Tongue (tissue), 3 donors: ENCODE measurements at places on chromosomes 16 and 17. TPM values are rescaled to one million over a fixed set of nuclear protein-coding genes. Genes with fewer than 3 reads are reported as not detected.

Gene KREMEN2
- total RNA-seq: 5.6 TPM

Gene MT1A
- total RNA-seq: not detected

Gene CAMKK1
- 6.1 TPM for total RNA-seq

Gene EXOC7
- 81.2 TPM for total RNA-seq

Gene TAT
- total RNA-seq: not detected

Gene CES1
- total RNA-seq: 0.72 TPM

Gene TP53TG3
- total RNA-seq: not detected

Gene DNAH17
- total RNA-seq: not detected

Gene ATP5PD
- 299 TPM for total RNA-seq

Gene PRCD
- total RNA-seq: 0.31 TPM

Gene AURKB
- total RNA-seq: 21.0 TPM

Gene CHAD
- not detected for total RNA-seq

Gene FNDC8
- not detected for total RNA-seq

Gene TLCD3B
- total RNA-seq: 0.82 TPM

Gene MSLN
- total RNA-seq: 5.3 TPM

Gene C16orf96
- total RNA-seq: 0.72 TPM

Gene KRTAP4-3
- not detected for total RNA-seq

Gene SHISA6
- 4.4 TPM for total RNA-seq

Gene PRKCB
- 6.7 TPM for total RNA-seq

Gene GRN
- total RNA-seq: 137 TPM

Gene SLX1A
- 13.7 TPM for total RNA-seq

Gene ALOX12B
- total RNA-seq: 0.72 TPM

Gene TEX14
- under 0.01 TPM for total RNA-seq

Gene PIPOX
- total RNA-seq: 1.2 TPM

Gene ZNF200
- 8.3 TPM for total RNA-seq

Gene SGSM2
- total RNA-seq: 53.0 TPM

Gene NOS2
- 1.8 TPM for total RNA-seq

Gene QPRT
- 24.9 TPM for total RNA-seq

Gene CDC6
- 4.4 TPM for total RNA-seq

Gene TPSD1
- total RNA-seq: 0.51 TPM

Gene WNT9B
- not detected for total RNA-seq

Gene BCL7C
- total RNA-seq: 24.2 TPM

Gene BRCA1
- 21.4 TPM for total RNA-seq

Gene KRT33A
- not detected for total RNA-seq

Gene C17orf78
- total RNA-seq: not detected

Gene CHCT1
- total RNA-seq: not detected

Gene TEKT3
- not detected for total RNA-seq

Gene PRAC2
- not detected for total RNA-seq

Gene MAP3K14
- total RNA-seq: 14.6 TPM

Gene ASPA
- total RNA-seq: 4.4 TPM

Gene PGAP3
- total RNA-seq: 11.2 TPM

Gene CDH13
- total RNA-seq: 106 TPM

Gene KCNJ12
- total RNA-seq: 34.0 TPM

Gene TMEM220
- 3.8 TPM for total RNA-seq

Gene KCNG4
- total RNA-seq: not detected

Gene PYDC1
- not detected for total RNA-seq

Gene SGSH
- 15.5 TPM for total RNA-seq

Gene FZD2
- 11.6 TPM for total RNA-seq

Gene CDC42EP4
- 38.9 TPM for total RNA-seq

Gene ERBB2
- total RNA-seq: 97.8 TPM
